ENCODE measurements at places on chromosomes 12 and 14.

DNA sequence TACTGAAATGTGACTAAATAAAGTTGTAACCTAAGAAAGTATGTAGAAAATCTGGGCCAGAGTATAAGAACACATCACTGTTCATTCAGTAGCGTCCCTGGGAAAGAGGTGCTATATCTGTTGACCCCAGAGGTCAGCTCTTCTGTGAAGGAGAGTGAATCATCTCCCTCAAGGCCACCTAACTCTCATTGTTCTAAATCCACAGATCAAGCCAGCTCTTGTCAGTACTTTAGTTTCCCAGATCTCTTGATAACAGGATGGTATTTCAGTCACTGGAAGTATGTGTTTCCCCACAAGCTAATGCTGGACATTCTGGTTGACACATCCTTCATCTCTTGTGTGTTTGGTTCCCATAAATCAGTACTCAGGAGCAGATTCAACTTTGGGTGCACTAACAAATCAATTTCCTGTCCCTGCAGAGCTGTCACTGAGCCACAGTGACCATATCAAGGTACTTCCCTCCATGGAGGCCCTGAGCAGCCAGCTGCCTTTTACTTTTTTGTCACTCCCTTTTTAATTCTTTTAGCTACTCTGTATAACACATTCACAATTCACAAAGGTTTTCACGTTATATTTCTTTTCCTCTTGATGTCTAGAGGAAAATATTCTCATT lies 7.8 kb downstream of the KRT1 start:
- no peak for DNase-seq

DNA sequence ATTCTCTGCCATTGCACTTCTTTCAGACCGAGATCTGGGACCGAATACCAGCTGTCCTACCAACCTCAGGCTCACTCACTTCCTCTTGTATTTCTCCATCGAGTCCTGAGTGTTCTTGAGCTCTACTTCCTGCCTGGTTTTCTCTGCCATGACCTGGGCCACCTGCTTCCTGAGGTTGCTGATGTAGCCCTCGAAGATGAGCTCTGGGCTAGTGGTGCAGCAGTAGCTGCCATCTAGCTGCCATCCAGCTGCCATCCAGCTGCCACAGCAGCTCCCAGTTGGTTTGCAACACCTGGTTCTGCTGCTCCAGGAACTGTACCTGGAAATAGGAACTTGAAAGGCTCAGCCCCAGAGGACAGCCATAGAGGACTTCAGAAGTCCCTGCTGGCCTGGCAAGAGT lies 15.0 kb upstream of the KRT73 start:
- no peak for DNase-seq

DNA sequence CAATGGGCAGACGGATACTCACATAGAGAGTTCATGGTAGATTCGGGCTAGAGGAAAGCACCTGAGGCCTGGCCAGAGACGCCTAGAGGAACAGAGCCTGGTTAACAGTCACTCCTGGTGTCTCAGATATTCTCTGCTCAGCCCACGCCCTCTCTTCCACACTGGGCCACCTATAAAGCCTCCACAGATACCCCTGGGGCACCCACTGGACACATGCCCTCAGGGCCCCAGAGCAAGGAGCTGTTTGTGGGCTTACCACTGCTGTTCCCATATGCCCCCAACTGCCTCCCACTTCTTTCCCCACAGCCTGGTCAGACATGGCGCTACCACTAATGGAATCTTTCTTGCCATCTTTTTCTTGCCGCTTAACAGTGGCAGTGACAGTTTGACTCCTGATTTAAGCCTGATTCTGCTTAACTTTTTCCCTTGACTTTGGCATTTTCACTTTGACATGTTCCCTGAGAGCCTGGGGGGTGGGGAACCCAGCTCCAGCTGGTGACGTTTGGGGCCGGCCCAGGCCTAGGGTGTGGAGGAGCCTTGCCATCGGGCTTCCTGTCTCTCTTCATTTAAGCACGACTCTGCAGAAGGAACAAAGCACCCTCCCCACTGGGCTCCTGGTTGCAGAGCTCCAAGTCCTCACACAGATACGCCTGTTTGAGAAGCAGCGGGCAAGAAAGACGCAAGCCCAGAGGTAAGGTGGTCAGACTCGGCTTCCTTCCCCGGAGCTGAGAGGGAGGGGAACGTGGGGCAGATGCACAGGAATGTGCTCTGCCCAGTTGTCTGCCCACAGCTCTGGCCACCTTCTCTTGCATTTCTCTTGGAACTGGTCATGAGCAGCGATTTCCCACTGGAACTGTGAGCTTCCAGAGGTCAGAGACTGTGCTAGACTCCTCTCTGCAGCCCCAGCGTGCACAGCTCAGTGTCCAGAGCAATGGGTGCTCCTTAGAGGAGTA lies at the start of gene CD4:
Gene CD4 (plus strand): TSS at position 557 of the 953 bp plus-strand sequence. CDS start 10,611 bp downstream, outside the sequence.
- peak; percentile 93 for DNase-seq

DNA sequence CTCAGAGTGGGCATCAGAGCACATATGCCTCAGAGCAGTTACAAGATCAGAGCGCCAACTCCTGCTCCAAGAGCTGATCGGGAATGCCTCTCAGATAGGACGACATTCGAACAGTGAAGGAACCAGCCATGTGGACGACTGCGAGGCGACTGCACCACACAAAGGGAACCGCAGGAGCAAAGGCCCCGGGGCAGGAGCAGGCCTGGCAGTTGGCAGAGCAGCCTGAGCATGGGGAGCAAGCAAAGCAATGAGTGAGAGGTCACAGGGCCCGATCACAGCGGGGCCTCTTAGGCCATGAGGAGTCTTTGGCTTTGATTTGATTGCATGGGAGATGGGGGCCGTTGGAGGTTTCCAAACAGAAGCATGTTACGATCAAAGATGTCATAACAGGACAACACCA lies 90.3 kb downstream of the LGMN start:
- DNase-seq = no peak

- no peak for DNase-seq
Measured at GRCh38 chr14:81452341-81453133, 52.4 kb upstream of the STON2 start.

GRCh38 chr12:46669720-46670119 lies 156.1 kb downstream of the SLC38A4 start:
- DNase-seq = no peak

GRCh38 chr14:65356327-65356836 lies 56.1 kb upstream of the FUT8 start:
- peak; percentile 41 for DNase-seq

DNA sequence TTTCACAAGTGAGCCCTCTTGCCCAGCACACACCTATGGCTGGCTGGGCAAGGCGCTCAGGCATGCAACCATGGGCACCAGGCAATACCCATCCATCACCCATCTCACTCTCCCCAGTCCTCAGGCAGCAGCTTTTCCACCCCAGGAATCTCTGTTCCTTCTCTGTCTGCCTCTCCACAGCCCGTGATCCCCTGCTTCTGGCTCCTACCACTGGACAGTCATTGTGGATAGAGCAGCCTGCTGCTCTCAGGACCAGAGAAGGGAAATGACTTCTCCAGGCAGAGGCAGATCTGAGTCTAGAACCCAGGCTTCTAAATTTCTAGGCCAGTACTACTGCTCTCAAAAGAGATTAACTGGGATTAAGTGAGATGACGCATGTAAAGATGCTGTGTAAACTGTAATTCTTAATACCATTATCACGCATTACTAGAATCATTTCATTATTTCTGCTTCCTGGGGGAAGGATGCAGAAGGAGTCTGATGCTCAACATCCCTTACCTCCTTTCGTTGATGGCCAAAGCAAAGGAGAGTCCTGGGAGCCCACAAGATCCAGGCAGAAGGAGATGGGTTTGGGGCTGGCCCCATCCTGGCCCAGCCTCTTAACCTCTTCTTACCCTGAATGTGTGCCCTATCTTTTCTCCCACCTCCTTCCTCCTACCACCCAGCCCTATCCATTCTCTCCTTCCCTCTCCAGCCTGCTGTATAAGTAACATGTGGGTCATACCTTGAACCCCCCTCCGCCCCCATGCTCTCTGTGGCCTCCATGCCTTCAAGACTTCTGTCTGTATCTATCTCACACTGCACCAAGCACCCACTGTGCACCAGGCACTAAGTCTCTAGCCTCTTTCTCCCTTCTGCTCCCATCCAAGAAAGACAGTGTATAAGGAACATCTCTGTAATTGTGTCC lies 4.8 kb upstream of the AQP5 start:
- DNase-seq = no peak

GRCh38 chr12:57219993-57220754 lies 3.6 kb downstream of the NXPH4 start:
- DNase-seq = no peak

DNA sequence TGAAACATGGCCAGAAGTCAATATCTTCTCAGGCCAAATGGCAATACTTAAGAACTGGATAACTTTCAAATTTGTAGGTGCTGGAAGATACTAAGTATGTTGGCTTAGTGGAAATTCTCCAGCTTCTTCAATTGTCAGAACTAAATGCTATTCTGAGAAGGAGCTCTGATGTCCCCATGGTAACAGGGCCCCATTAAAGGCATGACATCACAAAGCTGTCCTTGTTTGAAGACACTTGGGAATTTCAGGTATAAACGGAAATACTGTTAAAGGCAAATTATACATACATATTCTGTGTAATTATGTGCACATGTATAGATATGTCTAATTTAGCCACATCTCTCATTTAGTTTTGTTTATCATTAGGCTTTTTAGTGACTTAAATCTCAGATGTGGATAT lies 210.0 kb upstream of the SEL1L start:
- no peak for DNase-seq

DNA sequence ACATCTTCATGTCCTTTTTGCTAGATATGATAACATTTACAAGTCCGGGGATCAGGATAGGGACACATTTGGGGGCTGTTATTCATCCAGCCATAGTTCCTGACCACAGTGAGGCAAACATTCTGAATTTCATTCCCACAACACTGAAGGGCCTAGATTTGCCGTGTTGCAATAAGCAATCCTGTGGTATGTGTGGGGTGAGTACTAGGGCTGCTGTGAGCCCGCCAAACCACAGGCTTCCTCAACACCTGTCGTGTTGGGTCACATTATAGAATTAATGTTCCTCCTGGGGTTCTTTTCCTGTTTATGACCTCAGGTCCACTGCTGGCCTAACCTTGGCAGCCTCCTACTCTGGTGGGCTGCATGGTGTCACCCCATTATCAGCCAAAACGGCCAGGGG lies 119.2 kb downstream of the TBC1D30 start:
- DNase-seq = no peak

DNA sequence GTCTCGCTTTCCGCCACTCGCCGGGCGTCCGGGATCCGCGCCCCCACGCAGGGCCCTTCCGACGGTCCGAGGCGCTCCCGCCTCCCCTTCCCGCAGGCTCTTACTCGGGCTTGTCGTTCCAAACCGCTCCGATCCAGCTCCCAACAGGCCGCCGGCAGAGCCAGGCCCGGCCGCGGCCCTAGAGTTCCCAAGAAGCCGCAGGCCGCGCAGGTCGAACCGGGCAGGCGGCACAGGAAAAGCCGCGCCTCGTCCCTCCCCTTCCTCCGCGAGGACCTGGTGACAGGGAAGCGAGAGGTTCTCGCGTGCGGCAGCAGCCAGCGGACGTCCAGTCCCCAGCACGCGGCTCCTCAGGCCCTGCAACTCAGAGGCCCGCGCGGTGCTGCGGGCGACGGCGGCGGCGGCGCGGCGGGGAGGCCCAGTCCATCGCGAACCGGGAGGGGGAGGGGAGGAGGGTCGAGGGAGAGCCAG lies 272 bp downstream of the HECTD1 start:
- DNase-seq = no peak

DNA sequence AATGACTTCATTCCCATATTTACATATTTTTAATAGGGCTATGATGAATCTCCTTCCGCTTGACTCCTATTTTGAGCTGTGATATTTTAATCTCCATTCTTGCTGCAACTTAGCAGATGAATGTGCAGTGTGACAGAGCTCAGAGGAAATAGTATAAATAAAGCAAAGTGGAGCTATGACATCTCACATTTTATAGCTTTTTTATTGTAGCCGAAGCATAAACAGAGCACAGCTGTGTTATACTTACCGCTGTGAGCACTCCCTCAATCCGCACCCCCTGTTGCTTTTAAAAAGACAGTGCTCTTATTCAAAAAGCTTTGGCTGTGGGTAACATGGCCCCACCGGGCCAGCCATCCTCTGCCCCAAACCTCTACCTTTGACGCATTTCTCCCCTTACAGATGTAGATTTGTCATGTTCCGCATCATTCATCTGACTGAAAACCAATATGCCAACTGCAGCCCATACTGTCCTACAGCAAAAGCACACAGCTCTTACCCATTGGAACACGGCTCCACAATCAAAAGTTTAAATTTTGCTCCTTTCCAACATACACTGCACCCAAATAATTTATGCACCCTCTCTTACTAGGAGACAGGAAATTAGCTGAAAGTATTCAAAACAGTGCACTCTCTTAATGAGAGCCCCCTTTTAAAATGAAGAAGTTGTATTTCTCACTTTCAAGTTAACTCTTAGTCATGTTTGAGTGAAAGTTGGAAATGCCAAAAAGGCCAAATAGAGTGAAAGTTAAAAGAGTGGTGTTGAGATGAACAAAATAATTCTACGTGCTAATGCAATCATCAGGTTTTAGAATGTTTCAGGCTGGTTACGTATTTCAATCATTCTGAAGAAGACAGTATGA lies 429.3 kb upstream of the SOX5 start:
- DNase-seq = no peak

GRCh38 chr12:5201554-5202218 lies 158.0 kb downstream of the KCNA5 start:
- DNase-seq = no peak

DNA sequence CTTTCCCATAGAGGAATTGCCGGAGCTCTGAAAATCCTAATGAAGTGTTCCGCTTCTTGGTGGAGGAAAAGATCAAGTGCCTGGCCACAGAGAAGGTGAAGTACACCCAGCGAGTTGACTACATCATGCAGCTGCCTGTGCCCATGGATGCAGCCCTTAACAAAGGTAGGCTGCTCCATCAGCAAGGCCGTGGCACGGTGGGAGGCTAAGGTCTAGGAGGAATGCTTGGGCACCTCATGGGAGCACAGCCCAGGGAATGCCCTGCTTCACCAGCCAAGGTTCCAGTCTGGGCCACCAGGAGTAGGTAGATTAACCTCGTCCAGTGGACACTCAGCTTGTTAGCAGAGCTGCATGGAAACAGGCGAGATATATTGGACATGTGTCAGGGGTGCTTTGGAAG lies 6.4 kb upstream of the TPI1 start:
- no peak for DNase-seq

DNA sequence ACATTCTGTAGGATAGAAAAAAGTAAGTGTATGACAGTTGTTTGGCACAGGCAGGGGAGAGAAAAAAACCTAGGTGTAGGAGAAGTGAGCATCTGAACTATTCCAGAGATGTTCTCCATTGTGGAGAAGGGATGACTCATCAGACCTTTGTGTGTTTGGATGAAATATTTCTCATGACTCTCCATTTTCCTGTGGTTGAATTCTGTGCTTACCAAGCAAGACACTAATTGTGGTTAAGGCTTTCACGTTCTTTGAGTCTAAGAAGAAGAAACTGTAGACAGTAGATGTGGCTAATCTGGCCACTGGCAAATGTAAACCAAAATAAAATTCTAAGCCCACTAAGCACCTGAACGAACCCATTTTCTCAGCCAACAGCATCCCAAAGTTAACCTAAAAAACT lies 107.9 kb upstream of the GZMB start:
- no peak for DNase-seq

- no peak for DNase-seq
Measured at GRCh38 chr12:95205685-95206084, 11.6 kb downstream of the FGD6 start.

Measured in activated CD4-positive, alpha-beta T cell treated with anti-CD3 and anti-CD28 coated beads, Interleukin-2, amount 50 U/mL, for 48 hours (primary cell).